ENCODE measurements at places on chromosomes 5 and 9.

- peak; percentile 53 for DNase-seq
These were observed 36.7 kb upstream of the KCNIP1 start for GRCh38 chr5:170466988-170467707.

GRCh38 chr5:157464519-157465171, 4.6 kb downstream of the NIPAL4 start:
- peak; percentile 69 for DNase-seq

DNA sequence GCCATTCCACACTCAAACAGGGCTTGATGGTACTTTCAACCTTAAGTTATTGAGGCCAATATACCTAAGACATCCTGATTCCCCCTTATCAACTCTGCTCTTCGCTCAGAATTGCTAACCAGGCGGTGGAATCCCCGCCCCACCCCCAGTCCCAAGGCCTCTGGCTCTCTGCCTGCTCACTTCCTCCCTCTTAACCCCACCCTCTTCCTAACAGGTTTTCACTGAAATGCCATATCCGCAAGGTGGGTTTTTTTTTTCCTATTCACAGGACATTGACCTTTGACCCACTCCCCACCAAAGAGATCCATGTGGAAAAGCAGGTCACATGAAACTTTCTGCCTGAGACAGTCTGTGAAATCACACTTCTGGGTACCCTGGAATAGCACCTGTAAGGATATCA, 66.6 kb upstream of the IFNK start:
- no peak for DNase-seq

- DNase-seq, result no peak
These were observed 103.5 kb downstream of the GCNT1 start for GRCh38 chr9:76562511-76562911.

GRCh38 chr5:180802325-180803180, at the start of gene MGAT1:
MGAT1 (minus strand) TSS chr5:180802806; CDS start chr5:180792971, 9,835 bp downstream.
- DNase-seq, result peak; percentile 82

- no peak for DNase-seq
These were observed 267.4 kb upstream of the VLDLR start for GRCh38 chr9:2354216-2354615.

DNA sequence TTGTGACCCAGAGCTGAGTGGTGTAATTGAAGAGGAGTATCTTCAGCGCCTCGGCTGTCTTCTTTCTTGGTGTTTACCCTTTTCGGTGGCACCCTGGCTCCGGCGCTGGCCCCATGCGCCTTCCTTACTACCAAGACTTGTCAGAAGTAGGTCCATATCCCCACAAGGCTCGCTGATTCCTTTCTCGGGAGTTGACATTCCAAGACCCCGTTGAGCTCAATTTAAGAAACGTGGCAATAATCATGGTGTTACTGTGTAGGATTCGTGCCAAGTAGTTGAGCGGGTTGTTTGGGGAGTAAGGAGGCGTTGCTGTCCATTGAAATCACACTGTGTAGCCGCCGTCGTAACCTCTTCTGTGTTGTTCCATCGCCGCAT, 795 bp downstream of the NDUFAF2 start:
- no peak for DNase-seq

DNA sequence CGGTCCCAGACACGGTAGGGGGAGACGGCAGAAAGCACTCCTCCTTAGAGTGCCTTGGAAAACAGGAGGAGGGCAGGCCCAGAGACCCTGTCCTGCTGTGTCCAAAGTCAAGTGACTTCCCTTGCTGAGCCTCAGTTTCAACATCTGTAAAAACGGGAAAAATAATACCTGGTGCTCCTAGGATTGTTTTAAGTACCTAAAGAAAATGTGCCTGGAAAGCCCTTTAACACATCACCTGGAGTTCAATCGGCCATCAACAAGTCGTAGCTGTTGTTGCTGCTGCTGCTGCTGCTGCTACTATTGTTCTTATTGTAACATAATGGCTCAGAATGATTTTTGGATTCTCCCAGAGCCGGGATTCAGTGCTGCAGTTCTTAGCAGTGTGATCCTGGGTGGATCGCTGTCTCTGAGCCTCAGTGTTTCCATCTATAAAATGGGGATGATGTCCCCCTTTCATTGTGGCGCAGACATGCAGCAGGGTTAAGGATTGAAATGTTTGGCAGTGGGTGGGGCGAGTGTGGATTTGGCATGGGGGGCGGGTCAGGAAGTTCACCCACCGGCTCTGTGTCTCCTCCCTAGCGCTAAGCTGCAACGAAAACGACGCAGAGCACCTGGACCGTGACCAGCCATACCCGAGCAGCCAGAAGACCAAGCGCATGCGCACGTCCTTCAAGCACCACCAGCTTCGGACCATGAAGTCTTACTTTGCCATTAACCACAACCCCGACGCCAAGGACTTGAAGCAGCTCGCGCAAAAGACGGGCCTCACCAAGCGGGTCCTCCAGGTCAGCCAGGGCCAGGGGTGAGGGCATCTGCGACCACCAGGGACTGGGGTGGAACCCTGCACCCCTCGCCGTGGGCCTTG, 9.2 kb downstream of the LHX2 start:
- no peak for DNase-seq

GRCh38 chr5:43042176-43042625, 2.1 kb upstream of the ANXA2R start:
- DNase-seq, result peak; percentile 75

- DNase-seq, result no peak
These were observed 113.1 kb downstream of the C9orf50 start for GRCh38 chr9:129507805-129508204.

DNA sequence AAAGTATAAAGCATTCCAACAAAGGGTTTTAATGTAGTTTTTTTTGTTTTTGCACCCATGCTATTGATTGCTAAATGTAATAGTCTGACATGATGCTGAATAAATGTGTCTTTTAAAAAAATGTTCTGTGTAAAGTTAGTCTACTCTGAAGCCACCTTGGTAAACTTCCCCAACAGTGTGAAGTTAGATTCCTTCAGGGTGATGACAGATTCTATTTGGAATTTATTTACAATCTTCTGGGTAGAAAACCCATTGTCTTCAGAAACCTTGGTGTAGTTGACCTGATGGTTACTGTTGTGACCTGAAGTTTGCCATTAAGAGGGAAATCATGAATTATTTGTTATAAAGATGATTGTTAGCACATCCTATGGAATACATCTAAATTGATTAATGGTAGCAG, 64.7 kb upstream of the TRPC7 start:
- DNase-seq, result no peak

- DNase-seq, result no peak
These were observed 38.6 kb upstream of the FBP1 start for GRCh38 chr9:94677929-94678328.

DNA sequence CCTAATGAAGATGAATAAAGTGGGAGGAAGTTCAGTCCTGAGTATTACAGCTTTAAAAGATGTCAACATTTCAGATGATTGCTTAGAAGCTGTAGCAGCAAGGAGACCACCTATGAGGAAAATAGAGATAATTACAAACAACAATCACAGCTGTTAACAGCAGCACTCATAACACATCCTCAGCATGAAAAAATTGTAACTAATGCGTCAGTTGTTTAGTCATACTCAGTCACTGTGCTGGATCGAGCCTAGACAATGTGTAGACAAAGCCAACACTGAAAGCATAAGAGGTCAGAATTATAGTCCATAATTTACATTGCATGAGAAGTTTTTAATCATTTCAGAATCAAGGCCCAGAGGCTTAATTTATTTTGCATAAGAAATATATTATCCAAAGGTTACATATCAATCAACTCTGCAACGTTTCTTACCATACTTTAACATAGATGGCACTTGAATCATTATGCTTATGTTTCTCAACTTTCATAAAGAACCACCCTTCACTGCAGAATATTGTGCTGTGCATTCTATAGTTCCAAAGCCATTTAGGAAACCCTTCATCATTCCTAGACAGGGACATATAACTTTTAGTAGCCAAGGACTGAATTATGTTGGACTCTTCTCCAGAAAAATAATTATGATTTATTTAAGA, 60.2 kb upstream of the HAPLN1 start:
- DNase-seq, result no peak

DNA sequence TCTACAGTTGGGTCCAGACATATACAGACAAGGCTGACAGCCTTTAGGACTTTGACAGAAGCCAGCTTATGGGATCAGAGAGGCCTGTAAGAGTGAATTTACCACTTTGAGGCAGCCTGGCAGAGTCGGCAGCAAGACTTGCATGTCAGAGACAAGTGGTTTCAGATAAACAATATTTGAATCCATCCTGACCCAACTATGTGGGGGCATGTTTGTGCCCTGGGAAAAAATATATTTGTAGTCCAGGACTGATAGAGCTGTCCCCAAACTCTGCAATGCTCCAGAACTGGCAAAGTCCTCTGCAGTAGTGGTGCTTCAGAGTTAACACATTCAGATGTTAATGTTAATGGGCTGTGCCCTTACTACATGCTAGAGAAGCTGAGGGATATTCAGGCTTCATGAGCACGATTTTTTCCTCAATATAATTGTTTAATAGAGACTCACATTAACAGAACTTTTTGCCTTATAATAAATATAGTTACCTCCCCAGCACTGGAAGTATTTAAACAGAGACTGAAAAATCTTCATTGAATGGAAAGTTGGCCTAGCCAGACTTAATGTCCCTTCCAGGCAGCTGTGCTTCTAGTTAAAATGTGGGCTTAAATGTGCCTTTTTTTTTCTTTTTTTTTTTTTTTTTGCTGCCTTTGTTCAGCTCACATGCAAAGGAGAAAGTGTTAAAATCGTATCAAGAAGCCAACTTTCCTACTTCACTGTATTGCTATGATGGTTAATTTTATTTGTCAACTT, 42.9 kb downstream of the FEM1C start:
- DNase-seq, result no peak

DNA sequence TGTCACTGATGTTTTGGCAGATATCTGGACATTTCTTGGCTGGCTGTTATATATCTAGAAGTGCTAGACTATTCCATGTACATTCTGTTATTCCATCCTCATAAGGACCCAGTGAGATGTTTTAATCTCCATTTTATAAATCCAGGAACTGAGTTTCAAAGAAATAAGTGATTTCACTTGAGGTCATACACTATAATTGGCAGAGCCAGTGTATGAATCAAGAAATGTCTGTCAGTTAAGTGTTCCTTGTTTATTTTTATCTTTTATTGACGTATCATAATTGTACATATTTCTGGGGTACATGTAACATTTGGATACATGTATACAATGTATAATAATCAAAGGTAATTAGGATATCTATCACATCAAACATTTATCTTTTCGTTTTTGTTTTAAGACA, 338.3 kb upstream of the KLF4 start:
- no peak for DNase-seq

- no peak for DNase-seq
These were observed 44.2 kb upstream of the PALM2AKAP2 start for GRCh38 chr9:109735801-109736200.

DNA sequence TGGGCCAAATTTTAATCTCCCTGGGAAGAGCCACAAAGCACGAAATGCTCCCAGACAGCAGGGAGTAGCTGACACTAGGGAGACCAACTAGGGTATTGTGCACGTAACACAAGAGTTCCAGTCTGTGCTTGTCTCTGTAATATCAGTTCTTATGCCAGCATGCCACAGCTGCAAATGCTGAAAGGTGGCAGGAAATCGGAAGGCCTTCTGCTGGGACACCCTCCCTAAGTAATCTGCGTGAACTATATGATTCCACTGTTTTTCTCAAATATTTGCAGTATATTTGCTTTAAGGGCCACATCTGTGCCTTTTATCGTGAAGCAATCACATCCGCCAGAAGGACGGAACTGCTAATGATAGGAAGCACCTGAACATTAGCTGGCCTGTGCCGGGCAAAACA, 12.6 kb downstream of the VLDLR start:
- no peak for DNase-seq

- no peak for DNase-seq
These were observed 235.0 kb upstream of the NFIL3 start for GRCh38 chr9:91658513-91659105.

DNA sequence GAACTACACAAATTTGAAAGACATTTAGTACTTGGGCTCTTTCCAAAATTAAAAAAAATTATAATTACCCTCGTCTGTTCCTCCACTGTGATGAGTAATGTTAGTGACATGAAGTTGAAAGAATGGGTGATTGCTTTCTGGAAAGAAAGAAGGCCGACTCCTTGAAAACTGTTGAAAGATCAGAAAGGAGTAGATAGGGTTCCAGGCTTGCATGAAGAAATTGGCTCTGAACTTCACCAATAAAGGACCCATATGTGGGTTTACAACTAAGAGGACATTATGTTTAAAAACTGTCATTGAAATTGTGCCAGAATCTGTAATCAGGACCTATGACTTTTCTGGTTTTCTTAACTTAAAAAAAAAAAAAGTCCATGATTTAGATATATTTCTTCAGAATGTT, 20.7 kb upstream of the MOCS2 start:
- DNase-seq, result no peak

- no peak for DNase-seq
These were observed 87.7 kb downstream of the FOCAD start for GRCh38 chr9:20771729-20772128.

DNA sequence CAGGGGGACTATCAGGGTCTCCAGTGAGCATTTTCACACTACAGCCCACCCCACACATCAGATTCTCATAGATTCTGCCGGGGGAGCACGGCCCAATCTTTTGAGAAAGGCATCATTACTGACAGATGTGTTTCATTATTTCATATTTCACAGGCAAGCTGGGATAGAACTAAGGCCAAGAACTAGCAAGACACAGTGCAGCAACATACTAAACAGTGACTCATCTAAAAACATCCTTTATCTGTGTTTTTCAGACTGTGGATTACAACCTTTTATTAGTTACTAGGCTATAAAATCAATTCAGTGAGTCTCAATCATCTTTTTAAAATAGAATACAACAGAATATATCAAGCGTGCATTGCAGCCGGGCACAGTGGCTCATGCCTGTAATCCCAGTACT, 59.8 kb downstream of the CPLANE1 start:
- DNase-seq, result no peak

DNA sequence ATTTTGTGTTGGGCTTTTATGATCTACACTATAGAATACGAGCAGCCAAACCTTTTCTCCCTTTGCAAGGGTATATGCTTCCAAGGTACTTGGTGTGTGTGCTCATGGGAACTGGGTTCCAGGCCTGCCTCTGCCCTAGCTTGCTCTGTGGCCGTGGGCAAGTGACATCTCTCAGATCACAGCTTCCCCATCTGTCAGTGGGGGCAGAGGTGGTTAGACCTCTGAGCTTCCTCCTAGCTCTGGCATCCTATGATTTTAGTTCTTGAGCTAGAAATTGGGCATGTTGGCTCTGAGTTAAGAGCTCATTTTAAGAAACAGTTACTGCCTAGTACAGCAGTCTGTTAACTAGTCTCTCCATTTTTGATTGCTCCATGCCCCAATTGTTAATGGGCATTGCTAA, 12.5 kb upstream of the CCNJL start:
- DNase-seq, result no peak

DNA sequence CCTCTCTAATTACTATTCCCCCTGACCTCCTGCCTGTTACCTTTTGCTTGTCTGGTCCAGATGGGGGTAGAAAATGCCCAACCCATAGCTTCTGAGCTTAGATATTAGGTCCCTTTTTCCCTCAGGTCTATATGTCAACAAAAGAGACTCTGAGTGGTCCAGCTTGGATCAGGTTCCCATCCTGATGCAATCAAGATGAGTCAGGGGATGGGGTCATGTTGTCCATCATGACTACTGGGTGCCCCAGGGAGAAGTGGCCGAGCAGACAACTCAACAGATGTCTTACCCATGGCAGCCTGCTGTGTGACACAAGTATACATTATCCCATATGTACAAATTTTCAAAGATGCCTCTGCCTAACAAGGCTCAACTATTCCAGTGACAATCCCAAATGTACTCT, 9.1 kb upstream of the ANKH start:
- DNase-seq, result no peak

- no peak for DNase-seq
These were observed 49.5 kb downstream of the KLF4 start for GRCh38 chr9:107439991-107440456.

GRCh38 chr9:5375790-5376477, 36.3 kb upstream of the RLN1 start:
- DNase-seq, result no peak
